ENCODE measurements at places on chromosomes 11 and 22. TPM values are rescaled to one million over a fixed set of nuclear protein-coding genes. Genes with fewer than 3 reads are reported as not detected.
A peak's percentile ranks its signal among the peaks of the same experiment; 100 is the strongest.

DNA sequence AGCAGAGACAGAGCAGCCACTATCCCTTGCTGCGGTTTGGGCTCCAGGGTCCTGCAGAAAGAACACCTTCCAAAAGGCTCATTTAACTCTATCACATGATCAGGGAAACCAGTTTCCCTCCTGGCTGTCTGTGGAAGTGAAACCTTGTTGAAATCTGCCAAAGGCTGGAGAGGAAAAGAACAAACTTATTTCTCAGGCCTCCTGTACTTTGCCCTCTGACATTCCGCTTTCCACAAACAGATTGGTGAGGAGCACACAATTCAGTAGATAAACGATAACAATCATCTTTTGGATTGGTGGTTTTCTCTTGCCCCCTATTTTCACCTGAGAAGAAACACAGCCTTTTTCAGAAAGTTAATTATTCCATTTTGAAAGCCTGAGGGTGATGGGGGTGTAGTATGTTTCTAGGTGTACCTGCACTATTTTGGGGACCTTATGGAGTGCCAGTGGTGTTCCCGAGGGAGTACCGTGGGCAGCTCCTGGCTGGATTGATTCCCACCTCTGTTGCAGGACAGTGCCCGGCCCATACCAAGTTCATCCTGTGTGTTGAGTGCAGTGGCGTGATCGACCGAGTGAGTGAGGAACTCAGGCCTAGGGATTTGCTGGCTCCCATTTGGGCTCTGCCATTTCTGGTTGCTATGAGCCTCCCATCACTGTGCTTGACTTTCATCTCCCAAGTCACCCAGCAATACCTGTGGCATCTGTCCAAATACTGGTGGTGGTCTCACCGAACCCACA lies 102.0 kb downstream of the TBC1D22A start:
- DNase-seq, result no peak

DNA sequence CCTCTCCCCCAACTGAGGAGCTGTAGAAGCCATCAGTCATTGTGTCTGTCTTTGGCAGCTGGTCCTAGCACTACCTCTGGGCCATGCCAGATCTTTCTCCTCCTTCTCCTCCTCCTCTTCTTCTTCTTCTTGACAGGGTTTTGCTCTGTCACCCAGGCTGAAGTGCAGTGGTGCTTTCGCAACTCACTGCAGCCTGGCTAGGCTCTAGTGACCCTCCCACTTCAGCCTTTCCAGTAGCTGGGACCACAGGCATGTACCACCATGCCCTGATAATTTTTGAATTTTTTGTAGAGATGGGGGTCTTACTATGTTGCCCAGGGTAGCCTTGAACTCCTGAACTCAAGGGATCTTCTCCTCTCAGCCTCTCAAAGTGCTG lies 50.1 kb upstream of the SHANK2 start:
- no peak for DNase-seq

Gene UBE2L6
- 51.2 TPM for total RNA-seq

Gene SCN2B
- 0.03 TPM for total RNA-seq

DNA sequence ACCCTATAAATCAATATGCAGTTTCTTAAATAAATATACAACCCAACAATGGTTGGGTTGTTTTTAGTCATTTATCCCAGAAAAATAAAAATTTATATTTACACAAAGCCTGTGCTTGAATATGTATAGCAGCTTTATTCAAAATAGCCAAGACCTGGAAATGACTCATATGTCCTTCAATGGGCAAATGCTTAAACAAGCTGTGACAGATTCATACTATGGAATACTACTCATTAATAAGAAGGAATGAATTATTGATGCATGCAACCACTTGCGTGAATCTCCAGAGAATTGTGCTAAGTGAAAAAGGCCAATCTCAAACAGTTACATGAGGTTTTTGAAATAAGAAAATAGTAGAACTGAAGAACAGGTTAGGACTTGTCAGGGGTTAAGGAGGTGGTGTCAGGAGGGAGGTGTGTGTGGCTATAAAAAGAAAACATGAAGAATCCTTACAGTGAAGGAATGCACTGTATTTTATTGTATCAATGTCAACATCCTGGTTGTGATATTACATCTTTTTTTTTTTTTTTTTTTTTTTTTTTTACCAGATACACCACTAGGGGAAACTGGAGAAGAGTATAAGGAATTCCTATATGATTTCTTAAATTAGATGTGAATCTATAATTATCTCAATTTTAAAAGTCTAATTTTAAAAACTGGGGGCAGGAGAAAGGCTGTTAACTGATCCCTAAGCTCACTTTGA lies 82.4 kb upstream of the CD44 start:
- no peak for DNase-seq

DNA sequence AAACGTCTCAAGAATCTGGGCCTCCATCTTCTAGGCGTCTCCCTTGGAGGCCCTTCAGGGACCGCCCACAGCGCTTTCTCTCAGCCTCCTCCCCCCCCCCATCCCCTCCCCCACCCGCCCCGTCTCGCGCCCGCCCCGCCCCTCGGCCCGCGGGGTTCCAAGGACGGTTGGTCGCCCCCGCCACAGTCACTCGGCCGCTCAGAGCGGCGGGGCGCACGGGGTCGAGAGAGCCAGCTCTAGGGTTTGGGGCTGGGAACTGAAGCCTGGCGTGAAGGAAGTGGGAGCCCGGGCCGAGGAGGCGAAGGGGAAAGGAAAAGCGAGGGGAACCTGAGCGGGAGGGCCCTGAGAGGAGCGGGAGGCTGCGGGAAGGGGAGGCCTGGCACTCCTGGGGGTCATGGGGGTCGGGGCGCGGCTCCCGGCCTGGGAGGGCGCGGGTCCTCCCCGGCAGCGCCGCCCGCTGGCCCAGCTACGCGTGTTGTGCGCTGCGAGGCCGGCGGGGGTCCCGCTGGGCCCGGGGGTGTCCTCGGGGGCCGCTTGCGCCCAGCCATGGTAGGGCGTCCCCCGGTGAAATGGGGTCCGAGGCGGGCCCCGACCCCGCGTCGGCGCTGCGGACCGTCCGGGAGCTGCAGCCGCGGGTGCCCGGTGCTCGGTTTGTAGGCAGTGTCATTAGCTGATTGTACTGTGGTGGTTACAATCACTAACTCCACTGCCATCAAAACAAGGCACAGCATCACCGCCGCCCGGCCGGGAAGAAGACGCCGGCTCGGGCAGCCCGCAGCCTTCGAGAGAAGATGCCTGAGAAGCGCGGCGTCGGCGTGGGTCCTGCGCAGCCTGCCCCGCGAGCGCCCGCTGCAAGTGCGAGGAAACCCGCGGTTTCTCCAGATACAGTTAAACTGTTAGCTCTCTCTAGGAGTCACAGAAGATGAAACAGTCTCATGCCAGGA lies at the start of gene BTG4:
Gene BTG4 (minus strand): TSS at position 91 of the 944 bp plus-strand sequence. CDS start 13,610 bp downstream, outside the sequence.
- DNase-seq, result no peak

Gene ADM
- not detected for total RNA-seq

GRCh38 chr11:130431801-130432200 lies 3.4 kb upstream of the ADAMTS8 start:
- no peak for DNase-seq

- no peak for DNase-seq
Measured at GRCh38 chr11:64510759-64511158, 80.3 kb upstream of the SLC22A12 start.

Gene CRYBB3
- not detected for total RNA-seq

- no peak for DNase-seq
Measured at GRCh38 chr11:36458129-36458915, 51.8 kb downstream of the TRAF6 start.

Gene C11orf97
- not detected for total RNA-seq

Gene SDF2L1
- 43.7 TPM for total RNA-seq

DNA sequence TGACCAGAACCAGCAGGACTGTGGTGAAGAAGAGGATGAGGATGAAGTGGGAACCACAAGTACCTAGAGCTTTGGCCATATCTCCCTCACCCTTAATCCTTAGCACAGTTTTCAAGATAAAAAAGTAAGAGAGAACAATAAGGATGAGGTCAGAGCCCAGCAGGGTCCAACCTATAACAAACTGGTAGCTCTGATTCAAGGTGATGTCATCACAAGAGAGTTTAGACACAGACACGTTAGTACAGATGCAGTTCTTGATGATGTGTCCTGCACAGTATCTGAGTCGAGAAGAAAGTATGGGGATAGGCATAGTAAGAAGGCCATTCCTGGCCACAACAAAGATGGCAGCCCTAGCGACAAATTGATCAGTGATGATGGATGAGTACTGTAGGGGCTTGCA lies 586 bp downstream of the OR56A5 start:
- DNase-seq, result peak; percentile 35

- DNase-seq, result peak; percentile 3
Measured at GRCh38 chr11:132772703-132773545, 759.4 kb downstream of the OPCML start.

DNA sequence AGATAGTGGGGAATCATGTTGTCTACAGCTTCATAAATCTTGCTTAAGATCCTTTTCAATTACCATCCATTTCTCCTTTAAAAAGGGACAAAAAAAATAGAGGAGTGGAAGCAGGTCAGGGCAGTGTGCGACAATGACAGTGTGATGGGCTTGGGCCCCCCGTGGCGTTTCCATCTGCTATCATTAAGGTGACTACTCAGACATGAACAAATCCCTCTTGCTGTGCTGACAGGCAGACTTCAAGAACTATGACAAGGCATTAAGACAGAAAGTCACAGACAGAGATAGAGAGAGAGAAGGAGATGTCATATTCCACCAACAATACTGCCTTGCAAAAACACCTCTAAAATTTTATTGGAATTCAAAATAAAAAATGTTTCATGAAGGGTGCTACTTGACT lies 263.2 kb downstream of the DCDC1 start:
- no peak for DNase-seq

Gene SH3BP1
- 14.2 TPM for total RNA-seq

DNA sequence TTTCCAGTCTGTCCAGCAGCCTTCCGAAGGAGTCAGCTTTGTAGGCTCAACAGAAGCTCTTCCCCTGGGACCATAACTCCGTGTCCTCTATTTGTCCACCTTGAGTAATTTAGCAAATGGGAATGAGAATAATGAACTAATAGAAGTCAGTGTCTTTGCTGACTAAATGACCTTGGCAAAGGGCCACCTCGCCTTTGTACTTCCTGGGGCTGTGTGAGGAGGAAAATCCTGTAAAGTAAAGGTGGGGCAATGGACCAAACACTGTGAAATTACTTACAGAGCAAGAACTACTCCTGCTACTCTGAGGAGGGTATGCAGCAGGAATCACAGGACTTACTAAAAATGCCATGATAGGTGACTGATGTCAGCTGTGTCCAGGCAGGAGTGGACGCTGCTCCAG lies 36.2 kb upstream of the CSNK2A3 start:
- DNase-seq, result no peak

Gene UQCR10
- 163 TPM for total RNA-seq

DNA sequence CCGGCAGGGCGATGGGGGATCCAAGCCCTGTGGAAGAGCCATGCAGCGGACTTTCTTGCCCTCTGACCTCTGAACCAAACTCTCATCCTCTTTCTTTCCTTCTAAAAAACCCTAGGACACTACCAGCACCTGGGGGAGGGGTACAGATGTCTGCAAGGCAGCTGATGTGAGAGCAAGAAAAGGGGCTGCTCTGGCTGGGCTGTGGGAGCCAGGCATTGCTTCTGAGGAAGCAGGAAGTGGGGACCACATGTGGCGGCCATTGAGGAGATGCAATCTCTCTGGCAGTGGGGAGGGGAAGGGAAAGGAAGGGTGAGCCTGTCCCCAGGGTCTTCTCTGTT lies 36.0 kb downstream of the FAM83F start:
- DNase-seq, result no peak

- DNase-seq, result peak; percentile 48
Measured at GRCh38 chr11:20647976-20648565, 21.3 kb upstream of the NELL1 start.

Gene CTSW
- 0.24 TPM for total RNA-seq

DNA sequence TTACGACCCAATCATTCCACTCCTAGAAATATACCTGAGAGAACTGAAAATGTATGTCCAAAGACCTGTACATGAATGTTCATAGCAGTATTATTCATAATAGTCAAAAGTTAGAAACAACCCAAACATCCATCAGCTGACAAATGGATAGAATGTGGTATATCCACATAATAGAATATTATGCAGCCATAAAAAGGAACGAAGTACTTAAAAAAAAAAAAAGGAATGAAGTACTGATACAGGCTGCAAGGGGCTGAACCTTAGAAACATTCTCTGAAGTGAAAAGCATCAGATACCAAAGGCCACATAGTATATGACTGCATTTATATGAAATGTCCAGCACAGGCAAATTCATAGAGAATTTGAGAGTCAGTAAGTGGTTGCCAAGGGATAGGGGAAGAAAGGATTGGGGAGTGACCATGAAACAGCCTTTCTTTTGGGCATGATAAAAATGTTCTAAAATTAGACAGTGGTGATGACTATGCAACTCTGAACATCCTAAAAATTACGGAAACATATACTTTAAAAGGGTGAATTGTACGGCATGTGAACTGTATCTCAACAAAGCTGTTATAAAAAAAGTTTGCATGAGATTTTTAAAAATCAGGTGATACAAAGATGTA lies 1.8 kb downstream of the TPST2 start:
- no peak for DNase-seq

Gene GLB1L2
- under 0.01 TPM for total RNA-seq

Gene OR10D3
- total RNA-seq, result not detected

GRCh38 chr22:46656856-46657654 lies 36.9 kb downstream of the GRAMD4 start:
- DNase-seq, result no peak

DNA sequence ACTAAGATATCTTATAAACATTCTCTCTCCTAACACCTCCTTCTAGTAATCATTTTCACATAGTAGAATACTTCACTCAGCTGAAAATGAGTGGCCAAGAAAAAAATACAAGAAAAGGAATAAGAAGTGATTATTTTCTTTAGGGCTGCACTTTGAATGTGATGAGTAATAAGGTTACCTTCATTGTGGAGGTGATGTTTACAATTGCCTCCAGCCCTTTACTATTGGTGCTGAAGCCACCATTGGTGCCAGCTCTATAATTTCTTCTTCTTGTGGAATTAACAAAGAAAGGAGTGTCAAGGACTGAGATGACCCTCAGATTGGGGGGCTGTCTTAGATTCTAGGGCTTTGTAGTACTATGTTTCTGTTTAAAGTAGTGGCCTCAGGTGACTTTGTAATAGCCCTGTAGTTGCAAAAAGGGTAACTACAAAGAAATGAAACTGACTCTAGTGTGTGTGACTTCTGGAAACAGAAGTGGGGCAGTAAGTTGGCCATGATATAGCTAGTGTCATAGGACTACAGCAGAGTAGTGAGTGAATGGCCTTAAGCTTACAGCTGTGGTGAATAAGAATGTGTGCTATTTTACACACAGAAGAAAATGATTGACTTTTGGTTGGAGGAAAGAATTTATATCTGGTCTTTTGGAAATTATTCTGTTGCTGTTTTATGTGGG lies 287.2 kb downstream of the TMEM135 start:
- DNase-seq, result no peak

DNA sequence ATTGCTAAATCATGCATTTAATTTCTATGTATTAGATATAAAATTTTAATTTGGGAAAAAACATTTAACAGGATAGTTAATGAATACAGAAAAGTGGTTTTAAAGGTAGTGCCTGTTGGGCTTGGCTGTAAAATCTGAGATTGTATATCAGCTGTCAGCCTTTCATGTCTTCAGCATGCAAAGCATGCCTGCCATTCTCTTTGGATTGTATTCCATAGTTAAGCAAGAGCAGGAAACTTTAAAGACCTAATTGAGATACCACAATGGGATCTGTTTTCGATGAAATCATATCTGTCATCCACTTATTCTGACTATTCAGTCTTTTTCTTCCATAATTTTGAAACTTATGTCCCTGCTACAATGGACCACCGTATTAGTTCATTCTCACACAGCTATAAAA lies 451.0 kb upstream of the DDI1 start:
- no peak for DNase-seq

Gene SHISA8
- 8.8 TPM for total RNA-seq

Gene PTPN5
- total RNA-seq, result not detected

GRCh38 chr11:83819931-83820549 lies 533.9 kb upstream of the CCDC90B start:
- peak; percentile 44 for DNase-seq

Gene LRP4
- 2.1 TPM for total RNA-seq

Gene POU2AF1
- not detected for total RNA-seq

All from HT1080 (cell line).